Naive thymus-derived CD4-positive, alpha-beta T cell (primary cell): ENCODE measurements at places on chromosomes 7 and 10. TPM values are rescaled to one million over a fixed set of nuclear protein-coding genes. Genes with fewer than 3 reads are reported as not detected.

DNA sequence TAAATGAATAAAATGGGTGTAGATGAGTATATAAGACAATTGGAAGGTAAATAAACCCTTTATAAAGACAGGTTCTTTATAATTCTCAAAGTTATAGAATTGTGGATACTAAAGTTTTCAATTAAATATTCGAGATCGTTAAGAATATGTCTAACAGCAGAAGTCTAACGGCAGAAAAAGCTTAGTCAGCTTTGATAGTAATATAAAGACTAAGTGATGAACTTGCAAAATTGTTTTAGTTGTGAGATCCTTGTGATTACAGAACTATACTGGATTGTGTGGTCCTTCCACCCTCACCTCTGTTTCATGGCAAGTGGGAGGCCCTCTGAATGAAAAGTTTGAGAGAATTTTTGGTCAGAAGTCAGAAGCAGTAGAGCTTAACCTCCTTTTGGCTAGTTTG, 2.3 kb downstream of the THNSL1 start:
- no peaks in the 10 kb centered on the region for H3K36me3 ChIP-seq
- H3K27ac ChIP-seq: no peak overlapping the region
- no peaks in the 10 kb centered on the region for H3K27me3 ChIP-seq

- no peaks in the 10 kb centered on the region for H3K4me1 ChIP-seq
- no peaks in the 10 kb centered on the region for H3K27me3 ChIP-seq
- no peak overlapping the region for H3K4me3 ChIP-seq
- no peak for DNase-seq
- no peak overlapping the region for H3K27ac ChIP-seq
- H3K36me3 ChIP-seq: no peaks in the 10 kb centered on the region
Measured at GRCh38 chr7:20219062-20219445, 1.9 kb upstream of the MACC1 start.

The ACHE gene
- total RNA-seq: not detected in 2 replicates

DNA sequence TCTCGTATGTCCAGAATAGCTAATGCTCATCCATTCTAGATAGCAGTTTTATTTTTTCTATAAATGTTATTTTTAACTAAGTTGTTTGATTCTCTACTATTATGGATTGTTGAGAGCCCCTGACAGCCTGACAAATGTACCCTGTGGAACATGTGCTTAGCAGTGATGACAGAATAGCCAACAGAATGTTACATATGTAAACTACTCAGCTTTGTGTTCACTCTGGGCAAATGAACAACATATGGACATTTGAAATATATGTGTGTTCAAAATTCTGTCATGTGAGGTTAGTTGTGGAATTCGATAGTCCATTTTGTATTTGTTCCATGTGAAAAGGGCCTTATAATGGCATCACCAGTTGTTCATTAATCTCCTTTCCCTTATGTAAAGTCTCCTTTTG, 199.7 kb downstream of the EXOC4 start:
- no peak overlapping the region for H3K4me3 ChIP-seq
- DNase-seq: no peak
- H3K4me1 ChIP-seq: no peaks in the 10 kb centered on the region
- H3K27me3 ChIP-seq: no peaks in the 10 kb centered on the region
- no peaks in the 10 kb centered on the region for H3K36me3 ChIP-seq
- no peak overlapping the region for H3K27ac ChIP-seq

DNA sequence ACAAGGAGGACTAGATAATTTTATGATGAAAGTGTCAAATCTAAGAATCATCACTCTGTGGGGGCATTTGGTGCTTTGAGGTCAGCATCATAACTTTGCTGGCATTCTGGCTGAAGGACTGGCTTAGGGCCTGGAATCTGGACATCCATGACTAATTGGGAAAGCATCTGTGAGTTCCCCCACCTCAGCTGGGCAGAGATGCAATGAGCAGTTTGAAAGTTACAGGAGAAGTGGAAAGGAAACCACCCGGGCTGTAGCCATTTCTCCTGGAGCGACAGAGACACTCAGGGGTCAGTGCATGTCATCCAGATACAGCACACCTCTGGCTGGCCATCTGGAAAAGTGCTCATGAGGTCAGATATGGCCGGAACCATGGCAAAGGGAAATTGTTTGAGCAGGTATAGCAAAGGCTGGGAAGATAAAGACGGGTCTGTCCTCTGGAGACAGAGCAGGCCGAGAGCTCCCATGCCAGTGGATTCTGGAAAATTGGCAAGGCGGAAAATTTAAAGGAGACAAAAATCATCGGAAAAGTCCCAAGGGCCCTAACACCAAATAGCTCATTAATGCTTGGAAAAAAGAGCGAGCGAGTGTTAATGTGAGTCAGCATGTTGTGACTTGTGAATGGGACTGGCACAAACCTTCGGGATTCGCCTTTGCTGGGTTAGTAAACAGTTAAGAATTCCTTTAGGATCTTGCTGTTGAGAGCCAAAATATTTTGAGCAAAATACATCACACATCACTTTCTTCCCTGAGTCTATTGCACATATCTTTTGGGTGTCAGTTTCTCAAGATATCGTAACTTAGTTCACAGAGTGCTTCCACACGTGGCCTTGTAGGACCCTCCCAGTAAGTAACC, 188.4 kb upstream of the AGK start:
- no peaks in the 10 kb centered on the region for H3K4me1 ChIP-seq
- DNase-seq: no peak
- H3K27ac ChIP-seq: no peak overlapping the region

The OR2A5 gene
- total RNA-seq: not detected

- no peaks in the 10 kb centered on the region for H3K36me3 ChIP-seq
- DNase-seq: no peak
- H3K4me1 ChIP-seq: peaks cover 15% of the 10 kb centered on the region
- H3K4me3 ChIP-seq: no peak overlapping the region
- no peak overlapping the region for H3K27ac ChIP-seq
Measured at GRCh38 chr7:29281782-29282541, 87.4 kb downstream of the CHN2 start.

DNA sequence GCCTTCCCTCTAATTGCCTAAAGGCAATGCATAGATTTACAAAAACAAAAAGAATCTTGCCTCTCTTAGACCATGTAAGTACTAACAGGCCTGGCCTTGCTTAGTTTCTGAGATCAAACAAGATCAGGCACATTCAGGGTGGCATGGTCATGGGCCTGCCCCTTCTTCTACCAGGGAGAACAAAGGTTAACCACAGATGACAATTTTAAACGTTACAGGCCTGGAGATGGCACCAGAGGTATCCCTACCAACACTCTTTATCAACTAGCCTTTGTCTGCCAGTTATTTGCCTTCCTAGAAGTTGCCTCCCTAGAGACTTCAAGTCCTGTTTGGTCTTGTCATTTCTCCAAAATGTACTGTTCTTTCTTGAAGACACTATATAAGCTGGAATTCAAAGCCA, 252.6 kb downstream of the DOCK4 start:
- no peaks in the 10 kb centered on the region for H3K4me1 ChIP-seq
- no peaks in the 10 kb centered on the region for H3K27me3 ChIP-seq
- H3K27ac ChIP-seq: no peak overlapping the region
- H3K36me3 ChIP-seq: no peaks in the 10 kb centered on the region
- no peak for DNase-seq

The BZW2 gene
- 28.0 TPM for total RNA-seq

GRCh38 chr10:3484306-3485056, 300.5 kb downstream of the KLF6 start:
- no peak overlapping the region for H3K4me3 ChIP-seq
- H3K36me3 ChIP-seq: no peaks in the 10 kb centered on the region
- no peak for DNase-seq
- H3K27me3 ChIP-seq: no peaks in the 10 kb centered on the region

GRCh38 chr7:125406111-125406510, 476.5 kb upstream of the POT1 start:
- no peak overlapping the region for H3K27ac ChIP-seq
- no peak overlapping the region for H3K4me3 ChIP-seq
- no peaks in the 10 kb centered on the region for H3K36me3 ChIP-seq
- no peaks in the 10 kb centered on the region for H3K4me1 ChIP-seq

The SPDYE5 gene
- 0.57 TPM for total RNA-seq

The UCN3 gene
- total RNA-seq: not detected

DNA sequence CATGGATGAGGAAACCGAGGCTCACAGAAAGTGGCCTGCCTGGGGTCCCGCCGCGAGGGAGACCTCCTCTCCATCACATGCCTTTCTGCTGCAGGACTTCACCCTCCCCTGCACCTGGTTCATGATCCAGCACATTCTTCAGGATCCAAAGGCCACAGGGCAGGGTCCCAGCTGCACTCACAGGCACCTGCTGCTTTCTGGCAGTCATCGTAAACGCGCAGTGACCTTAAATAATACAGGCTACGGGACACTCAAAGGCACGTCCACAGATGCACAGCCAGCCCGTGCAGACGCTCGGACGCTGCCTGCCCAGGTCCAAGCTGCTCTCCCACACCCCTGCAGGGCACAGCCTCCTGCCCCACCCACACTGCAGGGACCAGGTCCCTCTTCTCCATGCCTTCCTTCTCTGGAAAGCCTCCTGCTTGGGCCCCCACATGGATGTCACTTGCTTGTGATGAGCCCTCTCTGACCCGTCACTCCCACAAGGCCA, 49.9 kb downstream of the CALML3 start:
- H3K4me3 ChIP-seq: no peak overlapping the region
- no peaks in the 10 kb centered on the region for H3K4me1 ChIP-seq
- no peaks in the 10 kb centered on the region for H3K36me3 ChIP-seq
- no peak overlapping the region for H3K27ac ChIP-seq
- H3K27me3 ChIP-seq: no peaks in the 10 kb centered on the region
- no peak for DNase-seq

The WDFY4 gene
- total RNA-seq: 39.3 TPM

GRCh38 chr10:75925999-75926398, 494.6 kb downstream of the LRMDA start:
- no peak overlapping the region for H3K27ac ChIP-seq
- DNase-seq: no peak
- H3K4me1 ChIP-seq: no peaks in the 10 kb centered on the region
- H3K36me3 ChIP-seq: no peaks in the 10 kb centered on the region
- H3K4me3 ChIP-seq: no peak overlapping the region

GRCh38 chr10:129038522-129038921, 428.5 kb upstream of the MGMT start:
- no peaks in the 10 kb centered on the region for H3K36me3 ChIP-seq
- no peak overlapping the region for H3K4me3 ChIP-seq
- H3K4me1 ChIP-seq: peaks cover 7% of the 10 kb centered on the region
- no peak for DNase-seq

The FAM25A gene
- total RNA-seq: not detected

- H3K4me1 ChIP-seq: peaks cover 25% of the 10 kb centered on the region
- no peak overlapping the region for H3K27ac ChIP-seq
- no peak overlapping the region for H3K4me3 ChIP-seq
- H3K27me3 ChIP-seq: no peaks in the 10 kb centered on the region
Measured at GRCh38 chr10:75220274-75220673, 9.7 kb downstream of the VDAC2 start.

The C1QL3 gene
- total RNA-seq: not detected

DNA sequence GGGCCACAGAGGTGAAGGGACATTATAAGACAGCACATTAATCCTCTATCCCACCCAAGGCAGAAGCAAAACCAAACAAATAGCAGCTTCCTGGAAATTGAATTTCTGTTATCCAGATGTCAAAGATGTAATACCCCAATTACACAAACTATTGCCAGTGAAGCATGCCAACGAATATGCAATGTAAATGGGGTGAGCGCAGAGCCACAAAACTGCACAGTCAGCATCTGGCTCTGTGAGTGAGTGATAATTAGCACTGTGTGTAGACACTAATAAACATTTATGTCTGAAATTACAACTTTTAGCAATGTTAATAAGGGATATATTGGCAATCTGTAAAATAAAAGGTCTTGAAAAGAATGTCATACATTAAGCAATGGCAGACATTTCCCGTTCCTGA, 3.2 kb downstream of the BEND7 start:
- no peaks in the 10 kb centered on the region for H3K36me3 ChIP-seq
- H3K4me1 ChIP-seq: peaks cover 4% of the 10 kb centered on the region
- H3K27me3 ChIP-seq: peaks cover 6% of the 10 kb centered on the region

DNA sequence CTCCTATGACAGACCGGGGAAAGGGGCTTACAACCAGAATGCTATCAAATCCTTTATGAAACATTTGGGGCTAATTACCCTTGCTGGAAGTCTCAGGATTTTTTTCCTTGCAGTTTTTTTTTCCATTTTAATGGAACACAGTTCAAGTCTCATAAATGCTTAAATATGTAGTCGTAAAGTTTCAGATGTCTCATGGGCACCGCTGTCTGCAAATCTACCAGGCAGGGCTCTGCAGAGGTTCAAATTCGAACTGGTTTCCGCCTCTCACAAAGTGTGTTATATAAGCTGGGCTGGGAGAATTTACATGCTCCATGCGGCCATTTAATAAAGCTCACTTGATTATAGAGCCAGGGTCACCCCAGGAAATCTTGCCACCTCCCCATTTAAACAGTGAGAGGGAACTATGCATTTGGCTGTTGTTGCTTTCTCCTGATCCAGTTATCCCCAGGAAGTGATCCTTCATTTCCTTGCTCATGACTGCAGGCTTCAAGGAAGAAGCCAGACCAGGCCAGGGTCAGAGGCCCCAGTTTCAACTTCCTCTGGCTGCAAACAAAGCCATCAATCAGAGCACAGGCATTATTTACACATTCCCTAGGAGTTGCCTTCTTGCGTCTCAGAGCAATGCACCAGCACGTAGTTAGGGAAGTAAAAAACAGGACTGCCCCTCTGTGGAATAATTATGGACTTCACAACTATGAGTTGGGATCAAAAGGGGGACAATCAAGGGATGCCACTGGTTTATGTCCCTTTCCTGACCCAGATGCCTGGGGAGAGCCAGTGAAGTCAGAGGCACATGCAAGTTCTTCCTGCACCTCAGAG, 358.8 kb downstream of the PRPF18 start:
- no peak overlapping the region for H3K4me3 ChIP-seq
- H3K36me3 ChIP-seq: no peaks in the 10 kb centered on the region
- DNase-seq: no peak
- no peaks in the 10 kb centered on the region for H3K4me1 ChIP-seq
- no peaks in the 10 kb centered on the region for H3K27me3 ChIP-seq

The FOXI2 gene
- total RNA-seq: not detected

- H3K27me3 ChIP-seq: no peaks in the 10 kb centered on the region
- no peaks in the 10 kb centered on the region for H3K4me1 ChIP-seq
- H3K4me3 ChIP-seq: no peak overlapping the region
- H3K36me3 ChIP-seq: no peaks in the 10 kb centered on the region
Measured at GRCh38 chr10:131249955-131250344, 61.6 kb downstream of the TCERG1L start.

DNA sequence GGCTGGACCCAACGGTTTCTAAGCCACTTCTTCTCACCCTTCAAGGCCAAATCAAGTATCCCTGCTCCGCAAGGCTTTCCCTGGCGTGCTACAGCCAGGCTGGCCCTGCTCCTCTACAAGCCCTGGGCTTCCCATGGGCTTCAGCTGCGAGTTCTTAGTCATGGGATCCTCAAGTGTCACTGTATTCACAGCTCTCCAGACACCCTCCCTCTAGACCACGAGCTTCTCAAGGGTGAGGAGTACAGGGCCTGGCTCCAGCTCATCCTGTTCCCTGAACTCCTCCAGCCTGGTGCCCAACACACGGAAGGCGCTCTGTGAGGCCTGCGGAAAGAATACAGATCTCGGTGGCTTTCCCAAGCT, 38.8 kb downstream of the FAM53B start:
- no peaks in the 10 kb centered on the region for H3K27me3 ChIP-seq
- no peak overlapping the region for H3K4me3 ChIP-seq
- no peak for DNase-seq
- H3K4me1 ChIP-seq: peaks cover 99% of the 10 kb centered on the region
- H3K36me3 ChIP-seq: peaks cover 16% of the 10 kb centered on the region
